ENCODE measurements at places on chromosomes 5 and 9.
A peak's percentile ranks its signal among the peaks of the same experiment; 100 is the strongest.

DNA sequence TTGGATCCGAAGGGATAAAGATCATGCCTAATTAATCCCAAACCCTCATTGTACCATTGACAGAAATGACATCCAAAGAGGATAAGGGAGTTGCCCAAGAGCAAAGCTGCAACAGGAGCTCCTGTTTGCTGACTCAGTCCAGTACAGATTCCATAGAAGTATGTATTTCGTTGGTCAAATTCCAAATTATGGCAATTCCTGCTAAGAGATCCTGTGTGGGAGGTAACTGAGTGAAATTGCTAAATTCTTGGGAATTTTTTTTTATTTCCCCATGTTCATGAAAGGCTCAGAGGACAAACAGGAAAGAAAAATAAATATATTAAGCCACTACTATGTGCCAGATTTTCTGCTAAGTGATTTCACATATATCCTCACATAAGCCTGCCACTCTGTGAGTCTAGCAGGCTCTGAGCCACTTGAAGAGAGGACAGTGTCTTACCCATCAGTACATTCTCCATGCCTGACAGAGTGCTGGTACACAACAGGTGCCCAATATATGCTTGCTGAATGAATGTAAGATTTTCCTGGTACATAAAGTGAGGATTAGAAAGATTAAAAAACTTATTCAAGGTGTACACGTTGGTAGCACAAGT, 132.7 kb downstream of the GLIS3 start:
- DNase-seq: peak; percentile 24

GRCh38 chr5:82707741-82708140, 369.5 kb downstream of the TMEM167A start:
- DNase-seq: peak; percentile 38

DNA sequence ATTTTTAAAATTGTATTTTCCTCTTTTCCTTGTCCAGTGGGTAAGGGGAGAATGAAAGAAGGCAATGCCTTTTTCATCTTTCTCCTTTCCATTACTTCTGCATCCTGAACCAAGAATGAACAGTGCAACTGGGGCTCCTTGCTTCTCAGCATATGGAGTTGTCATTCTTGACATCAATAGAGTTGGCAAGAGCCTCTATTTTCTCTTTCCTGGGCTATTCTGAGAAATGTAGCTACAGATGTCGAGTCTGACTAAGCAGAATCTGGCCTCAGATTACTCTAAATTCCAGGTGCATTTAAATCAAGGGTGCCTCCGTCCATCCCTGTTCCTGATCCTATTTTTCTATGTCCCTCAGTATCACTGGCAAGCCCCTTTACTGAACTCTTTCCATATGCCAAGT, 244.8 kb downstream of the GLIS3 start:
- DNase-seq: no peak

DNA sequence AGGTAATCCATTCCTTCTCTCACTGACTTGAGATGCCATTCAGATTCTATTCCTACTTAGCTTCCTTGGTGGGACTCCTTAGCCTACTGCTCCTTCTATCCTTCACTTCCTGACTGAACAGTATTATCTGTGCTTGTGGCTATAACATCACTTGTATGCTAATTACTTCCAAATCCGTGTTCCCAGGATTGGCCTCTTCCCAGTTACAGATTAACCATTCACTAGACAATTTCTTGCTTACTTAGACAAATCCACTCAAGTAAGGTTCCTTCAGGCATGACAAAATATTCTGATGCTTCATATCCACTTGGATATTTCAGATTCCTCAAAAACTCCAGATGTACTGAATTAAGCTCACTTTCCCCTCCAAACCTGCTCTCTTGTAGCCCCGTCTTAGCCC, 18.3 kb downstream of the LIFR start:
- DNase-seq: no peak

- DNase-seq: peak; percentile 75
Measured at GRCh38 chr9:3441197-3441816, 84.5 kb downstream of the RFX3 start.

- DNase-seq: no peak
Measured at GRCh38 chr5:142275496-142275895, 49.3 kb downstream of the SPRY4 start.

DNA sequence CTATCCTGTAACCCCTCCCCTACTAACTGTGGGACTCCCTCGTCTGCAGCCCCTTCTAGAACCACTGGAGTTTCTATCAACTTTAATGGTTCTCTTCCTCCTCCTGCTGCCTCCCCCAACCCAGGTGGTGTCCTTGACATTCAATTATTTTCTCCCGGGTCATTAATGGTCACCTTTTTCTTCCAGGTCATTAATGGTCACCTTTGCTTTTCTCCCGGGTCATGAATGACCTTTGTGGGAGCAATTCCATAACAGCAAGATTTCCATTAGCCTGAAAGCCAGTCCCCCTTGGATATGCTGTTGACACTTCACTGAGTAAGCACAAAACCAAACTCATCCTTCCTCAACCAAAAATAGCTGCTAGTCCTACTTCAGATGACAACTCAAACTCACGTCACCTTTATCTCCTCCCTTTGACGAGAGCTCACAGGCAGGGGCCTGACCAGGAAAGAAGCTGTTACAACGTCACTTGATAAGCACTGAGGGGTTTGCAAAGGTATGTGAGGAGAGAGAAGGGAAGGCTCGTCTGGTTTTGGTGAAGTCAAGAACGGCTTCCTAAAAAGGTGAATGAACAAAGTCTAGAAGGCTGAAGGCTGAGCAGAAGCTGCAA, 10.9 kb downstream of the CCDC127 start:
- no peak for DNase-seq

- no peak for DNase-seq
Measured at GRCh38 chr5:143347698-143348344, 55.7 kb downstream of the NR3C1 start.

DNA sequence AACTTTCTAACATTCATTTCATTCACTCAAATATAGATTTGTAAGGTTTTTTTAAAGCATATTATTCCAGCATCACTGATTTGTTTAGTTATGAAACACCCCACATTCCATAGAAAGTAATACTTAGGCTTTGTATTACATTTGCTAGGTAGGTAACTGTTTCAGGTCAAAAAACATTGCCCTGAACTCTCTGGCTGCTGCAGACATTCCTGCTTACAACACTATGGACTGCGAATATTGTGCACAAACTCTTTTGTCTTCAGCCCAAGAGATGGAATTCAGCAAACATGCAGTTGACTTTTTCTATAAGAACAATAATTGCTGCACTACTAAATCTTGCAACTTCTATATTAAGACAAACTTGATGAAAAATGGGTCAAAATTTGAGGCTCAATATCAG, 301.0 kb downstream of the ARL15 start:
- no peak for DNase-seq

- no peak for DNase-seq
Measured at GRCh38 chr5:5364932-5365331, 57.5 kb upstream of the ICE1 start.

DNA sequence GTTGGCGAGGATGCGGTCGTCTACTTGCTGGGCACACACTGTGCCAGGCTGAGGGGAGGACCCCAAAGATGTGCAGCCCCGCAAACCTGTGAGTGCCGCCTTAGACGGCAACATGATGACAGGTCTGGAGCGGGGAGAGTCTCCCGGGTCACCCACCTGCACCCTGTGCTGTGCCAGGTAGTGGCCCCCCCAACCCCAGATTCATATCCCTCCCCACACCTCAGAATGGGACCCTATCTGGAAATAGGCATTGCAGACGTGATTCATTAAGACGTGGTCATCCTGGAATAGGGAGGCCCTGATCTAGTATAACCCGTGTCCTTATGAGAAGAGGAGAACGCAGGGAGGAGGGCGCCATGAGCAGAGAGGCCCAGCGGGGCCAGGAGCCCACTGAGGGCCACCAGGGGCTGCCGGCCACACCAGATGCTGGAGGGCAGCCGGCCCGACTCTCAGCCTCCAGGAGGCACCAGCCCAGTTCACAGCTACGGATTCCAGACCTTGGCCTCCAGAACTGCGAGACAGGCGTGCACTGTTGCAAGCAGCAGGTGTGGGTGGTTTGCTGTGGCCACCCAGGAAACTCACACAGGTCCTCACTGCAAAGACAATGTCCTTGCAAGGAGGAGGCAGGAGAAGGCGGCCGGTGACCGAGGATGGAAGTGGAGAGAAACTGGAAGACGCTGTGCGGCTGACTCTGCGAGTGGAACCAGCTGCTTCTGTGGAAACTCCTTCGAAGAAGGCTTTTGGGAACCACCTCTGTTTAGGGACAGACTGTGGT, 131.9 kb upstream of the LPCAT1 start:
- DNase-seq: no peak

- DNase-seq: no peak
Measured at GRCh38 chr9:89778100-89779090, 173.6 kb downstream of the GADD45G start.

DNA sequence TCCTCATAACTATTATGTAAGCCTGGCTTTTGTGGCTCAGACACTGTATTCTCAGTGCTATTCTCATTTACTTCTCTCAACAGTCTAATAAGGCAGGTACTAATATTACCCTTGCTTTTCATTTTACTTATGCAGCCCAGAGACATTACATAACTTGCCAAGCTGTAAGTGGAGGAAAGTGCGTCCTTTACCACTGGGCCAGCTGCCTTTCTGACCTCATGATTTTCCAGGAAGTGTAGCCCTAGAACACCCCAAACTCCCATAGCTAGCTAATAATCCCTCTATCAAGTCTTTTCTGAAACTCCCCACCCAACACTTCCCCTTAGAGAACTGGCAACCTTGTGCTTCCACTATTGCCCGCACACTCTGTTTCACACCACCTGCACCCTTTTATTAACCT, 192.9 kb upstream of the HMHB1 start:
- no peak for DNase-seq

DNA sequence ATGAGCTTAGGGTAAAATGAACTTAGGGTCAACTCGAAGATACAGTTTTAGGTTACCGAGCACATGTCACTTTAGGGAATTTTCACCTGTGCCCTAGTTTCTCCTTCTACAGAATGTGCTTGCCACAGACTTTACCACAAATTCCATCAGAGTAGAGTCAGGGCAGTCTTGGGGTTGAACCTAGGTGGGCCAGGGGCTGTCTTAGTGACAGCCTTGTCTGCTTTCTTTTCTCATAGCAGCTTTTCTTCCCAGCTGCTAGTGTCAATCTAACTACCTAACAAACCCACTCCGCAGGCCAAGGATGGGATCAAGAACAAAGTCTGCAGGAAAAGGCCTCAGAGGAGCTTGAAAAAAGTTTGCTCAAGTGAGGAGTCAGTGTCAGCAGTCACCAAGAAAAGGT, 458.1 kb upstream of the CDH18 start:
- DNase-seq: peak; percentile 8

GRCh38 chr9:133141833-133142595, 21.0 kb upstream of the RALGDS start:
- DNase-seq: no peak

- no peak for DNase-seq
Measured at GRCh38 chr9:89781838-89782540, 177.2 kb downstream of the GADD45G start.

DNA sequence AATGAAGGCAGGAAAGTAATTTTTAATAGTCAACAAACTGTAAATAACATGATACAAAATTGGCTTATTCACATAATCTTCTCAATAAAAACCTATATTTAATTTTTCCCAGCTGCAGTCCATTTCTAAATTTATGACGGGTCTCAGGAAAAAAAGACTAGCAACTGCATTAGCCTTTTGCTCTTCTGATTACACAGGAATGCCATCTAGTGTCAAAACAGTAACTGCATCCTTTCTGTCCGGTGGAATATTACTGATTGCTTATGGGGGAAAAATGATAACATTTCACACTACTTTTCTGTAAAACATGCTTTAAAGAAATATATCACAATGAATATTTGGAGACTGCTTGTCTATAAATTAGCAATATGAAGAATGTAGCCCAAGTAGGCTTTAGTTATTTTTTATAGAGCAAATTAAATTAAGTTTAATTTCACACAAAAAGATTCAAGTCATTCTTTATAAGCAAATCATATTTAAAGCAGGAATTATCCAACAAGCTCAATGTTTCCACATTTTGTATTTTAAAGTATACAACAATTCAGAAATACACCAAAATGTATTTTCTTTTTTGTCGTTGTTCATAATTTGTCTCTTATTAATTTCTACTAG, 534.7 kb downstream of the CDH10 start:
- peak; percentile 13 for DNase-seq

DNA sequence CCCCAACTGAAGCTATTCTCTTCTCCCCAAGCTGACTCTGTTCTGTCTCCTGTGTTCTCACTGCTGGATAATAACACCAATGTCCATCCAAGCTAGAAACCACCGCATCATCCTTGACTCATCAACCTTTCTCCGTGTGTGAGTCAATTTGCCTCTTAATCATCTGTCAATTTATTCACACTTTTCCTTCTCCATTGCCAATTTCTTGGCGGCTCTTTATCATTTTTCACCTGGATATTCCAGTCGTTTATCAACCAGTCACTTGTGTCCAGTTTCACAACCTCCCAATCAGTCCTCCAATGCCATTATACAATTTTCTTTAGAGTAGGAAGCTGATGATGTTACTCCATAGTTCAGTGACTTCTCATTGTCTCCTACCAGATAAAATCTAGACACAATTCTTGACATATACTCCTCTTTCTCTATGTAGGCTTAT, 45.4 kb upstream of the LIFR start:
- DNase-seq: peak; percentile 70

DNA sequence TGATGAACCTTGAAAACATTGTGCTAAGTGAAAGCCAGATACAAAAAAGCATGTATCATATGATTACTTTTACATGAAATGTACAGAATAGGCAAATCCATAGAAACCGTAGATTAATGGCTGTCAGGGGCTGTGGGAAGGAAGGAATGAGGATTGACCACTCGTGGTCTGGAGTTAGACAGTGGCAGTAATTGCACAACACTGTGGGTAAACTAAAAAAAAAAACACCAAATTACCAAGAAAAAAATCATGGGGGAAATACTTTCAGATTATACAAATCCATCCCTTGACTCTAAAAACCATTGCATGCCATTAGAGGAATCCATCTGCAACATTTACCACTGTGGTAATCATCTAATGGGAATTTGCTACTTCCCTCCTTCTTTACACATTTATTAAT, 140.0 kb downstream of the SIL1 start:
- DNase-seq: peak; percentile 52

DNA sequence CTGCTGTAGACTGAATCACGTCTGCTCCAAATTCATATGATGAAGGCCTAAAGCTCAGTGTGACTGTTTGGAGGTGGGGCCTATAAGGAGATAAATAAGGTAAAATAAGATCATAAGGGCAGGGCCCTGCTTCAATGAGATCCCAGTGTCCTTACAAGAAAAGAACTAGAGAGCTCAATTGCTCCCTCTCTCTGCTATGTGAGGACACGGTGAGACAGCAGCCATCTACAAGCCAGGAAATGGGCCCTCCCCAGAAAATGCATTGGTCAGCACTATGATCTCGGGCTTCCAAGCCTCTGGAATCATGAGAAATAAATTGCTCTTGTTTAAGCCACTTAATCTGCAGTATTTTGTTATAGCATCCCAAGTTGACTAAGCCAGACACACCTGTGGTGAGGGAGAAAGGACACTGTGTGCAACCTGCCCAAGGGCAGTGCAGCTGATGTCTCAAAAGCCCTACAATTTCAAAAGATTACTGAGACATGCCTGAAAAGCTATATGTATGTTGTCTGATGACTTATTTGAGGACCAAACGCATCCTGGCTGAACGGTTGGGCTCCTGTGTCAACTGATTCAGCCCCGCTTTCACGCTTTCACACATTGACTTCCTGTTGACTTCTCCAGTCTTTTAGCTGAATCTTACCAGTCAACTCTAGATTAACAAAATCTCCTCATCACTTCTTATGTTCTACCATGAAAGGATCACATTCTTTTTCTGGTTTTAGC, 13.2 kb downstream of the GZMK start:
- DNase-seq: peak; percentile 5

Data from astrocyte of the spinal cord (primary cell).